Right hindlimb (tissue), 1 donor: ENCODE measurements at places on chromosomes 12 and 14.
A peak's percentile ranks its signal among the peaks of the same experiment; 100 is the strongest.

- no peak for DNase-seq
Observed at GRCh38 chr12:58544281-58544680, 376.0 kb downstream of the LRIG3 start.

DNA sequence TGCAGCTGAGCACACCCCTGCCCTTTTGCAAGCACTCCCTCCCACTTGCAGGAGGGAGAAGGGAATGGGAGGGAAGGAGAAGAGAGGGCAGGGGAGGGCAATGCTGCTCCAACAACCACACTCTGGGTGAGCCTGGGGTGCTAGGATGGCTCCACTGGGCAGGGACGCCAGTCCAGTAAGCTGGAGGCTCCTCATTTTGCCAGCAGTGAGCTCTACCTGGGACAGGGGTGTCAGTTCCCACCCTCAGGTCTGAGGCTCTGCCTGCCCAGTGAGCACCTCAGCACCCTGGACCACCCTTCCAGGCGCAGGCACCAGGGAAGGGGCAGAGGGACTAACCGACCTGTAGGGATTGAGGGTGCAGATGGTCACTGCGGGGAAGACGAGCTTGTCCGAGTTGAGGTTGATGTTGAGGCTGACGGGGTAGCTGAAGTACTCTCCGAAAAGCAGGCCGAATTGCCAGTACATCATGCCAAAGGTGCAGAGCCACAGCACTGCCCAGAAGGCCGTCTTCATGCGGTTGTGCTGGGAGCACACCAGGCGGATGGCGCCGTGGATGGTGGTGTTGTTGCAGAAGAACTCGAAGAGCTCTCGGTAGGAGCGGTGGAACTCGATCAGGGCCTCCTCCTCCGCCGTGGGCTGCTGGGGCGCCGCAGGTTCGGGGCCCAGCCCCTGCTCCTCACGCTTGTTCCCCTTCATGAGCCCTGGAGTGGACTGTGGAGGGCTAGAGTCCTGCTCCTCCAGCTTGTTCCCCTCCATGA lies 1.2 kb downstream of the SCNN1A start:
- DNase-seq, result no peak

DNA sequence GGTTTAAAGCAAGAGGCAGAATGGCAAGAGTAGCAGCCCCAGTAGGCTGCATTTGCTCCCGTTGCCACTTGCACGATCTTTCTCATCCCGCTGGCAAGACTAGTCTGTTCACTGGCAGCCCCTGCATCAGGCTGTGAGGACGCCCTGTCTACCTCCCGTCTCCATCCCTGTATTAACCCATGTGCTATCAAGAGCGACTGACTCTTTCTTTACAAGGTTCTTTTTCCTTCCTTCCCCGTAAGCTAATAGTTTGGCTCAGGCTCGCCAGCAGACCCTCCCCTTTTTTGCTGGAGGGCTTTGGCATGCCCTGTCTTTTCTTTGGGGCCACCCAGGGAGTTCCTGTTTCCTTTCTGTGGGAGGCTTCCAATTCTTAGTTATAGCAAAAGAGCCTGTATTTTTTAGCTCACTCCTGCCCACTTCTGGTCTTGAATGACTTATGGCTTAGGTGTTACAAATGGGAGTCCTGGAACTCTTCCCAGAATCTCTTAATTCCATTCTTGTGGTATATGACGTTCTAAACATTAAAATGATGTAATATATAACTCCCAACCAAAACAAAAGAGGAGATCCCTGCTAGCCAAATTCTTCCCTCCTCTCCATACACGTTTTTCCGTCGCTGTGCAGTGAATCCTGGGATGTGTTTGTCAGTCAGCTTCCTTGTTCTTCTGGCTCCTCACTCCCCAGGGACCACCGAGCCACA lies 149.0 kb downstream of the PRKCH start:
- peak; percentile 64 for DNase-seq

DNA sequence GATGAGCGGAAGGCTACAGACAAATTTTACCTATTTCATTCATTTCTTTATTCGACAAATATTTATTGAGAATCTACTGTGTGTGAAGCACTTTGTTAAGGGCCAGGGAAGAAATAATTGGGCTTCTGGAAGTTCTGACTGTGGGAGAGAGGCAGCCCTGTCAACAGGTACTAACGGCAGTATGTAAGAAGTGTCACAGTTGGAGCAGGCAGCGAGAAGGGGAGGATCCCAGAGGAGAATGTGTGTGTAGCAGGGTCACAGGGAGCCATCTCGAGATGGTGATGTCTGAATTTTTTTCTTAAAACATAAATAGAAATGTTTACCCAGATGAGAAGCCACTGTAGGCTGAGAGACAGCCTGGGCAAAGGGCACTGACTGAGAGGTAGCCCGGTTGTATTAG lies 163.3 kb upstream of the SLC38A2 start:
- DNase-seq, result no peak

DNA sequence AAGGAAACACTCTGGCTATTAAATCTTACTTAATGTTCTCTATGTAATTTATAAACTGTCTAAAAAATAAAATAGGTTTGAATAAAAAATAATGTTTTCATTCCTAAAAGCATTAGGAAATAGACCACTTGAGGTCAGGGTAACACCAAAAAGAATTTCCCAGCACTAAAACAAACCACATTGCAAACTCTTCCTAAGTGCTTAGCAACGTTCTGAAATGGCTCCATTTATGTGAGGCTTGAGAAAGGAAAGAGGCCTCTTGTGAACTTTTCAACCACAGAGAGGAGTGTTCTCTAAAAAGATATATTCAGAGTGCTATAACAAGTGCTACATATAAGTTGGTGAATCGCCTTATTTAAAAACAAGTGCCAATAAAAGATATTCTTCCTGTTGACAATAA lies 42.7 kb downstream of the ALX1 start:
- DNase-seq, result no peak

- no peak for DNase-seq
Observed at GRCh38 chr14:28142400-28143015, 624.1 kb upstream of the FOXG1 start.

DNA sequence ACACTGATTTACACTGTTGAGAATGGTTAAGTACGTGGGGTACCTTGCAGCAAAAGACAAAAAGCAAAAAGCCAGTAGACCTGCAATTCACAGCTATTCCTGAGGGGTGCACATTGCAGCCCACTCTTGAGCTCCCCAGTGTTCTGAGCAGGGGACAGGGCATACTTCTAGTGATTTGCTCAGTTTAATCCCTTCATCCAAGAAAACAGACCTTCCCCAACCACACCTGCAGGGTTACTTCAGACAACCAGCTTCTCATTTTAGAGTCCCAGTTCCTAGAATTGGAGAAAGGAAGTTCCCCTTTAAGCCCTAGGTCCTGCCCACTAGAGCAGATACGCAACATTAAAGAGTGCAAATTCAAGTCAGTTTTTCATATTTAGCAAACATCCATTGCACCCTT lies 3.6 kb upstream of the WSB2 start:
- no peak for DNase-seq

GRCh38 chr12:17301544-17301943 lies 695.6 kb upstream of the LMO3 start:
- no peak for DNase-seq

DNA sequence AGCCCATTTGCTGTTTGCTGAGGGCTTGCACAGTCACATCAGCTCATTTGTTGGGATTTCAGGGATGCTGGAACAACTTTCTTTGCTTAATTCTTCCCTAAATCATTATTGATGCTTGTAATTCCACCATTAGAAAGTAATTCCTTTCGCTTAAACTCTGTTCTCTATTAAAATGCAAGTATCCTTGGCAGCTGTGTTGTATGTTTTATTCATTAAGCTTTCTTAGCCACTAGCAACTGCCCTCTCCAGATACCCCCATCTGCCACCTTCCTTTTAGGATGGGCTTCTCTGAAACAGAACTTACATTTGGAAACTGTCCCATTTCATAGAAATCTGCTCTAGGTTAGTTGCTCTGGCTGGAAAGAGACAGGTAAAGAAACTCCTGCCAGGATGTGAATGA lies 43.7 kb downstream of the ADCK1 start:
- DNase-seq, result no peak

DNA sequence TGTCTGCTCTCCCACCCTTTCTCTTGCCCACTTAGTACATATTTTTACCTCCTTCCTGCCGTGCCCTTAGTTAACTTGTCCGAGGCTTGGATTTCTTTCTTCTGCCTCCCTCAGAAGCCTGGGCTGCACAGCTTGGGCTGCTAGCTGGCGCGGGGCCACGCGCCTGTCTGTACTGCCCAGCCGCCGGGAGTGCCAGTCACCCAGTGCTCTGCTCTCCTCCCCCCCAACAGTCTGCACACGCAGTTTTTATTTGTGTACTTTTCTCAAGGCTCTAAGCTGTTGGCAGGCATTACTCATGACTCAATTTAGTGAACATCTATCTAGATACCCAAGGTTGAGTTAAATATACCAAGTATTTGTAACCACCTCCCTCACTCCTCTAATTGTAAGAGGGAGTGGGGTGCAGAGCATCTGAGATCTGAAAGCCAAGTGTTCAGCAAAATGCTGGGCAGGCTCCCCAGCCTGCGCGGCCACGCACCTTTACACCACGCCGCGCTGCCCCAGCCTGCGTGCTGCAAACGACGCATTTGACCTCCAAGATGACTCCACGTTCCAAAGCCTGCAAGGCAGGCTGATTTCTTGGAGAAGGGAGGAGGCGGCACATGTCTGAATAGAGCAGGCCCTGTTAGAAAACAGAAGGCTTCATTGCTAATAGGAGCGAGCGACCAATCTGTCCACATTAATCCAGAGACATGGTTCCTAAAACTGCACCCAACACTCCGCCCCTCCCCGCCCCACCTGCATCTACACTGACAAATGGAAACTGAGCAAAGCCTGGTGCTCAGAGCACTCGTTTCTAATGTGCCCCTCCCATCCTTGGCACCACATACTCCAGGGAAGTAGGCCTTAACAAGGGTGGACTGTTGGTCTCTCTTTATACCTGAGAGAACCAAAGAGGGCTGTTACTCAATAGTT lies 18.2 kb upstream of the CACNA2D4 start:
- DNase-seq, result no peak

- no peak for DNase-seq
Observed at GRCh38 chr12:14278294-14278953, 87.1 kb upstream of the ATF7IP start.

GRCh38 chr14:93967637-93968250 lies 8.6 kb downstream of the ASB2 start:
- DNase-seq, result no peak
